ENCODE measurements at places on chromosomes 2 and 18.

DNA sequence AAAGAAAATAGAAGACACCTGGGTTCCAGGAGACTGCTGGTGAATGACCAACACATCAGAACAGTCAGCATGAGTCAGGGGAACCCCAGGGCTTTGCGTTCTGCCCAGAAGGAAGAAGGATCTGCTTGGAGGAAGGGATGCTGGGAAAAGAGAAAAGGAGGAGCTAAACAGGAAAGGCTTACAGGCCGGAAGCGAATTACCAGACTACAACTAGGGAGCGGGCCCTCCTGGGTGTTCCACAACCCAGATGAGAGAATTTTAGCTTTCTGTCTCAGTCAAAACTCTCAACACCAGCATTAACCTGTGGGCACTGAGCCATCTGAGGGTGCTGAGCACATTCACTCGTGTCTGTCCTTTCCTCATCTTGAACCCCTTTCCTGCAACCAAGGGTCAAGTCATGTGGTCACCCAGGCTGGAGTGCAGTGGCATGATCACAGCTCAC lies 19.2 kb downstream of the CDC42EP3 start:
- DNase-seq: no peak

- DNase-seq: no peak
Measured at GRCh38 chr18:6650747-6651146, 78.8 kb upstream of the ARHGAP28 start.

DNA sequence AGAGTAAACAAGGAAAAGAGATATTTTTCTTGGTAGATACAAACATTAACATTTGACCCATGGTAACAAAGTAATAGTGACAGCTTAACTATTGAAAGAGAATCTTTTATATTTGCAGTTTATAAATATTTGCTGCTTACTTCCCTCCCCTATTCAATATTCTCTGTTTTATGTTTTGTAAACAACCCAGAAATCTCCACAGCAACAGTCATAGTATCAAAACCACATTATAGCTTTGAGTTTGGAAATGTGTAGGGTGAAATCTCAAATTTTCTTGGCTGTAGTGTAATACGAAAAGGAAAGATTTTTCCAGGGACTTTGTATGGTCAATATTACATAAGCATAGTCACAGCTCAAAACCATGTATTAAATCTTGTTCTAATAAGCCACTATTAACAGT lies 511.2 kb downstream of the METTL4 start:
- no peak for DNase-seq

- no peak for DNase-seq
Measured at GRCh38 chr2:138712212-138712979, 67.8 kb downstream of the NXPH2 start.

DNA sequence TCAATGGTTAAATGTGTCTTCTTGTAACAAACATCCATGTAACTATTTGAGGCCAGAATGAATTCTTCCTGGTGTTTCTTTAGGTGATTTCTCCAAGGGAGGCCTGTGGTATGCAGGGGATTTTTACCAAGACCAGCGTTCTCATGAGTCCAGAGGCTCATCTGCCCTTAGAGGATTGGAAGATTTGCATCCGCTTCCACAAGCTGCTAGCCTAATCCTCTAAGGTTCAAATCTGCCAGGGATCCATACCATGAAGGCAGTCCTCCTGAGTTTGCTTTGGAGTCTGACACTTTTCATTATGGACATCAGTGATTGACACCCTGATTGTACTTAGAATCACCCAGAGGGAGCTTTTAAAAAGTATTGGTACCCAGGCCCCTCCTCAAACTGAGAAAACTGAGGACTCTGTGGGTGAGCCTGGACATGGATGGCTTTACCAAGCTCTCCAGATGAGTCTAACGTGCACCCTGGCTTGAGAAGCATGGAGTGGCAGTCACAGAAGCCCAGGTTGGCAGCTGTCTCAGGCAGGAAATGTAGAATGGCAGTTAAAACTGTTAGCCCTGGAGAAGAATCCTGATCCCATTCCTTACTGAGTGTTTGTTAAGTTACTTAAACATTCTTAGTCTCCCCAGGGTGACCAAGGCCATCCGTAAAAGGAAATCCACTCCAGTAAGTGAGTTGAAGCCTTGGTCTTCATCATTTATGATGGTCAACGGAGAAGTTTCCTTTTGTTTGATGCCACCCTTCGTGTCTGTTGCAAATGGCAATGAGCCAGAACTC lies 95.3 kb upstream of the RMDN2 start:
- DNase-seq: no peak

GRCh38 chr2:121532894-121533293 lies 2.2 kb downstream of the RNU4ATAC start:
- no peak for DNase-seq

GRCh38 chr18:5431836-5432575 lies 111.8 kb downstream of the EPB41L3 start:
- DNase-seq: no peak

GRCh38 chr18:11587432-11587831 lies 22.0 kb upstream of the SLC35G4 start:
- DNase-seq: no peak

- DNase-seq: no peak
Measured at GRCh38 chr2:180463608-180464007, 456.5 kb upstream of the CWC22 start.

GRCh38 chr2:12064153-12064552 lies 317.7 kb downstream of the LPIN1 start:
- DNase-seq: no peak

All from stimulated activated CD4-positive, alpha-beta T cell treated with anti-CD3 and anti-CD28 coated beads, Interleukin-4, amount 100 ng/mL, for 1 hour (primary cell).